ENCODE measurements at places on chromosomes 11 and 22. TPM values are rescaled to one million over a fixed set of nuclear protein-coding genes. Genes with fewer than 3 reads are reported as not detected.

DNA sequence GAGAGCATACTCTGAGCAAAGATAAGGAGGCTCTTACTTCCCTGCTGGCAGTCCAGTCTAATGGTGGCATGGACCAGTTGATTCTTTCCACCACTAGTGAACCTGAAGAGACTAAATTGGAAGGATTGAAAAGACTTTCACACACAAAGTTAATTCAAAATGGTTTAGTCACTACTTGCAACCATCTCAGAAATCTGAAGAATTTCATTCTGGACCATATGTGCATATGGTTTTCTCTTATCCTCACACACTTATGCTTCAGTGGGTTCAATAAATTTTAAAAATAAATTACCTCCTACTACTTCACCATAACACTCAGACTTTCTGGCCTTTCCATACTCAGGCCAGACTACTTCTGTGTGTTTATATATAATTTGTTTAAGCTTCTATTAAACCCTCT lies 44.7 kb downstream of the CADM1 start:
- DNase-seq = no peak

DNA sequence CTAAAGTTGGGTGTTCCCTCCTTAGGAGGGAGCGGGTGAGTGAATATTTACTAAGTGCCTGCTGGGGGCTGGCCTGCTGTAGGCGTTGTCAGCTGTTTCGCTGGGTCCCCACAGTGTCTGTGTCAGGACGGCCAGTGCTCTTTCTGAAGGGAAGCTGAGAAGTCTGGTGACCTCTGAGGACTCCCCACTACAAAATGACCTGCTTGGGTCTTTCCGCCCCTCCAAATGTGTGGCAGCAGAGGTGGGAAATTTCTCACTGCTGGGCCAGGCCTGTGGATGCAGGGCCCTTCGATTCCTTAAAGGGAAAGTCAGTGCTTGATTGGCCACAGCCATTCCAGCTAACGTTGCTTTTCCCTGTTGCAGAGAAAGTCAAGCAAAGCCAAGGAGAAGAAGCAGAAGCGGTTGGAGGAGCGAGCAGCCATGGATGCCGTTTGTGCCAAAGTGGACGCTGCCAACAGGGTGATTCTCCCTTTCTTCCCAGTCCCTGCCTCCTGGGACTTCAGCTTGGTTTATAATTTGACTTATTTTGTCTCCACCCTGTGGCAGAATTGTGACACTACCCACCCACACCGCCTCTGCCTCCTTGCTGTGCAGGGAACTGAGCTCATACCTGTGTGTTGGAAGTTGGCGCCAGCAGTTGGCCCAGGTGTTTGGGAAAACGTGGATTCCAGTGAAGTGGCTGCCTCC lies 6.8 kb downstream of the NAA40 start:
- peak; percentile 65 for DNase-seq

DNA sequence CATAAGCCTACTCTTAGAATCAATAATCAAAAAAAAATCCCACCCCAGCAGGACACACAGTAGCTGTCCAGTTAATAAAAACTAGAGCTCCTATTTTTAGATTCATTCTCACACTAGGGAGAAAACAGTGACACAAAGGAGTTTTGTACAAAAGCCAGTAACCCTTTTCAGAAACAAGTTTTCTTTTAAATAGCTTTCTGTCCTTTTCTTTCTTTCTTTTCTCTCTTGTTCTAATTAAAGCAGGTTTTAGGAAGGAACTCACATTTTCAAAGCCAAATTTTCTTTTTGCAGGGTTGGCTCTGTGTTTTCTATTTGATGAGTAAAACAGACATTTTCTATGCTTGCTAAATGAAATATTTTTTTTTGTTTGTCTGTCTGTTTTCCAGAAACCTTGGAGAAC lies 1390.7 kb downstream of the FAM181B start:
- no peak for DNase-seq

- DNase-seq = no peak
These were observed 339.3 kb downstream of the DCDC1 start for GRCh38 chr11:31030138-31030792.

GRCh38 chr11:61827571-61828378 lies at the start of gene FADS2:
FADS2 (plus strand) TSS chr11:61828300; CDS start chr11:61828391, 91 bp downstream.
- DNase-seq = peak; percentile 94

DNA sequence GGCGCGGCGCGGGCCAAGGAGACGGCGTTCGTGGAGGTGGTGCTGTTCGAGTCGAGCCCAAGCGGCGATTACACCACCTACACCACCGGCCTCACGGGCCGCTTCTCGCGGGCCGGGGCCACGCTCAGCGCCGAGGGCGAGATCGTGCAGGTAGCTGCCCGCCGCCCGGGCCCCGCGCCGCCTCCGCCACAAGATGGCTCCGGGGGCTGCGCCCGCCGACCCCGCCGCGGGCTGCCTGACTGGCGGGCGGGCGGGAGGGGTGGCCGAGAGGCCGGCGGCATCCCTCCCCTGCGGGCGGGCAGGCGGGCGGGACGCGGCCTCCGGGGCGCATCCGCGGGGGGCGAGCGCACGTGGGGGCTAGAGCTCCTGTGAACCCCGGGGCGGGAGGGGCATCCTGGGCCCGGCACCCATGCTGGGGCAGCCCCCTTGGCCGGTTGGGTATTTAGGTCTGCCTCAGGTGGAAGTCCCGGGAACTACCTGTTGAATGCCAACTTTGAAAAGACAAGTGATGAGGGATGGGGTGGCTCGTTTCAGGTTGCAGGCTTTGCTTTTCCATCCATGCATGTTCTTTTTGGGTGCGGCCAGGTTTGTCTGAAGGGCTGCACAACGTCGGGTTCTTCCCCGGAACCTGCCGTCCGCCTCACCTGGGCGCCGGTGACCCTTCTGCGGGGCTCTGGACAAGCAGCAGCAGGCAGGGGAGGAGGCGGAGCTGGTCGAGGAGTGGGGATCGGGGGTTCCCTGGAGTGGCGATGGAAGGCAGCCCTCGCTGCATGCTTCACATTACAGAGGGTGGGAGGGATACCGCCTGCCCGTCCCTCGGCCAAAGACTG lies 760 bp downstream of the ZNRF3 start:
- peak; percentile 65 for DNase-seq

- DNase-seq = no peak
These were observed 5.3 kb downstream of the PPM1F start for GRCh38 chr22:21947040-21948014.

- DNase-seq = peak; percentile 81
These were observed at the start of gene LDLRAD3 for GRCh38 chr11:35943713-35944502. LDLRAD3 (plus strand) TSS chr11:35944062; CDS start chr11:35944099, 37 bp downstream.

DNA sequence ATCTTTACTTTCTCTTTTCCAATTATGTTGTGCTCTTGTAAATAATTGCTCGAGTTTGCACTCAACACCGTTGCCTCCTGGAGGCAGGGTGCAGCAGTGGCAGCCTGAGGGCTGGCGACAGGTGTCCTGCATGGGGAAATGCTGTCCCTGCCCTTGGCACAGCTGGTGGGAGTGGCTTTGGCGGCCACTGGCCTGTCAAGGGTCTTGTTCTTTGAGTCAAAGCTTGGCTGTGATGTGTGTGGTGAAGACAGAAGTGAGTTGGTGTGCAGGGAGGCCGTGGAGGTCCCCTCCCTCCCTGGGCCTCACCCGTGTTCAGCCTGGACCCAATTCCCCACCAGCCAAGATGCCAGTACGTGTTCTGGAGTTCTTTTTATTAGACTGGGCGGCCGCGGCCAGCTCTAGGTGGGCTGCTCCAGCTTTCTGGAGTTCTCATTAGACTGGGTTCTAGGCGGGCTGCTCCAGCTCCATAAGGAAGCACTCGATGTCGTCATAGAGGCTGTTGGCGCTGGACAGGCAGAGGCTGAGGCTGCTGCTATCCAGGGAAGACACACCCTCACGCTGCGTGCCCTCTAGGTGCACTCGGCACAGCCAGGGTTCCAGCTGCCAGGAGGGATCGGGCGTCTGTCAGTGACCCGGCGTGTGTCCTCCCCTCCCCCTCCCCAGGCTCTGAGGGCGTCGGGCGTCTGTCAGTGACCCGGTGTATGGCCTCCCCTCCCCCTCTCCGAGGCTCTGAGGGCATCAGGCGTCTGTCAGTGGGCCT lies 3.4 kb downstream of the IRF7 start:
- DNase-seq = no peak

DNA sequence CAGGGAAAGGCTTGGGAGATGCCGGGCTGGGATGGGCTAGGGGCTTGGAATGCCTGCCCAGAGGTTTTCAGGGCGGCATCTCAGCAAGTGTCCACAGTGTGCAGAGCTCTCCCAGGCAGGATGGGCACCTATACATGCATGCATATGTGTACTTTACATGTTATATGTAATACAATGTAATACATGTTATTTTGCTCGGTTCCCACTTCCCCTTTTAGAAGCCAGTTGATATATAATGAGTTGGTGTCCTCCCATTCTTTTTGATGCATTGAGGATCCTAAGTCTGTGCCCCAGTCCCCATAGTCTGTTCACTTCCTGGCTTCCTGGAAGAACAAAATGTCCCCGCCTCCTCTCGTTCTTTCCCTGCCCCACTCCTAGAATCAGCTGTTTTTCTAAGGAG lies 20.1 kb upstream of the EIF3D start:
- DNase-seq = no peak

- DNase-seq = no peak
These were observed 79.1 kb downstream of the MSANTD4 start for GRCh38 chr11:105942921-105943320.

DNA sequence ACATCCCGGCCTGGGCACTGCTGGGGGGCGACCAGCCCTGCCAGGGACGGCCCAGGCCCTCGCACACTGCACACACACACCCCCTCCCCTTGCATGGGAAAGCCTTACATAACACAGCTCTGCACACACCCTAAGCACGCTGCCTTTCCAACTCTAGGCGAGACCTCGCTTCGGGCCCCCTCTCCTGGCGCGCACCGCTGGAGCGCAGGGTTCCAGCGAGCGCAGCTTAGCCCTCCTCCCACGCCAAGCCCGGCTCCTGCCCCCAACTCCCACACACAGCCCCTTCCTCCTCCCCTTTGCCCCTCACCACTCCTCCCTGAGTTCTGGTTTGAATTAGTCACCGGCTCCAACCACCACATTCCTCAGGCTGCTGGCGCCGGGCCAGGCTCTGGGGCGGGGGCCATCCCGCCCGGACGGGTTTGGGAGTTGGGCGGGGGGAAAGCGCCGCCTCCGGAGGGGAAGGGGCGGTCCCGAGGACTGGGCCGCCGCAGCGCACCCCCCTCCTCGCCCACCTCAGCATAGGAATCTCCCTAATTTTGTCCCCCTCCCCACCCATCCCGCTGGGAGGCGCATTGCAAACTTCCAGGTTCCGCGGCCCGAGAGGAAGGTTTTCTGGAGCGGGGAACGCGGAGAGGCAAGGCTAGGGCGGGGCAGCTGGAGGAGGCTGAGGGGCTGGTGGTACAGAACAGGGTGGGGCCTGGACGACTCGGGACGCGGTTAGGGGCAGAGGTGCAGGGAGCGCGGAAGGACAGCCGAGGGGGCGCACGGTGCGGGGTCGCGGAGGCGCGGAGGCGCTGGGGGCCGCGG lies 966 bp downstream of the AHNAK start:
- peak; percentile 91 for DNase-seq

DNA sequence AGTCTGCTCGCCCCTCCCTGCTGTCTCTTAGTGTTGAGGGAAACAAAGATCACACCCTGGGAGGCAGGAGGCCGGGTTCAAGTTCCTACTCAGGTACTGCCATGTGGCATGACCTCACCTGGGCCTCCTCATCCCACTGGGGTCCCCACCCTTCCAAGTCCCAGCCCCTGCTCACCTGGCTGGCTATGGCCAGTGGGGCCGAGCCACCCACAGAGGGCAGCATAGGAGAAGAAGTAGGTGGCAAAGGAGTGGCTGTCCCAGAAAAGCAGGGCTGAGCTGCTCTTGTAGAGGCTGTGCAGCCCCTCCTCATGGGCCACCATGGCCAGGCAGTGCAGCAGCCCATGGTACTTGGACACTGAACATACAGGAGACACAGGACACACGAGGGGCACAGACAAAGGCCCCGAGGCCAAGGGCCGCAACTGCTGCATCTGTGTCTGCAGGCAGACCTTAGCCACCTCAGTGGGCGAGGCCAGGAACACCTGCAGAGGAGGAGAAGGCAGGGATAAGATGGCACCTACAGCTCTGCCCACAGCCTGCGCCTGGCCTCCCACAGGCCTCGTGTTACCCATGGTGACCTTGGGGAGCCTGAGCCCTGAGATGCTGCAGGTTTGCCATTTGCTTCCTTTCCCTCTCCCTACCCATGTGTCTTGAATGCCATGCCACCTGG lies 50.6 kb upstream of the MPEG1 start:
- DNase-seq = no peak

RPS13 gene
- 835 TPM for total RNA-seq

MOGAT2 gene
- not detected for total RNA-seq

C11orf97 gene
- total RNA-seq = 2.5 TPM

NNMT gene
- total RNA-seq = 162 TPM

MPPED2 gene
- 1.5 TPM for total RNA-seq

Measured in lower lobe of right lung (tissue), 2 donors.